ENCODE measurements at places on chromosomes 16 and 17. TPM values are rescaled to one million over a fixed set of nuclear protein-coding genes. Genes with fewer than 3 reads are reported as not detected.
A peak's percentile ranks its signal among the peaks of the same experiment; 100 is the strongest.

CTRB1 gene
- polyA plus RNA-seq = not detected

GRCh38 chr16:16120382-16121184, 102.7 kb downstream of the ABCC6 start:
- no peak overlapping the region for H3K27ac ChIP-seq
- H3K27me3 ChIP-seq = no peaks in the 10 kb centered on the region
- DNase-seq = no peak
- H3K36me3 ChIP-seq = peaks cover 90% of the 10 kb centered on the region
- H3K4me1 ChIP-seq = no peaks in the 10 kb centered on the region

GRCh38 chr17:35289222-35289621, 46.4 kb downstream of the SLFN5 start:
- H3K27ac ChIP-seq = no peak overlapping the region
- no peaks in the 10 kb centered on the region for H3K27me3 ChIP-seq
- peak; percentile 16 for DNase-seq
- peaks cover 4% of the 10 kb centered on the region for H3K4me1 ChIP-seq
- peak overlapping the region; percentile 4 for H3K4me3 ChIP-seq

DNA sequence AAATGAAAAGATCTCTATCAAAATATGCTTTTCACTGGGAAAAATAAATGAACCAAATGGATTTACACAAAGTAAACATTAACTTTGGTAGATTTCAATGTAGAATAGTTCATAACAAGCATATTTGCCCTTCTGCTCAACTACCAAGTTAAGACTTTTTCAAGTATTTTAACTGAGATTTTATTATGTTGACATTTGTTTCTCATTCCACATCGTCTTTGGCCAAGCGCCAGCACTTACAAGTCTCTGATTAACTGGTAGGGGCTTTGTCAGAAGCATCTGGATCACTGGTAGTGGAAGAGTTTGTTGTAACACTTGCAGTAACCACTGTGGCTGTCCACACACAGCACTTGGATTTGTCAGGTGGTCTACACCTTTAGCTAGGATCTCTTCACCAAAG, 22.9 kb downstream of the SLFN12L start:
- peaks cover 25% of the 10 kb centered on the region for H3K36me3 ChIP-seq
- peaks cover 8% of the 10 kb centered on the region for H3K4me1 ChIP-seq
- DNase-seq = no peak
- no peak overlapping the region for H3K27ac ChIP-seq
- no peak overlapping the region for H3K4me3 ChIP-seq

CEP95 gene
- polyA plus RNA-seq = 16.6 TPM

GRIN2C gene
- polyA plus RNA-seq = not detected

- H3K27ac ChIP-seq = no peak within 1 kb of the TSS
- no peaks in the 10 kb centered on the region for H3K36me3 ChIP-seq
- peaks cover 3% of the 10 kb centered on the region for H3K27me3 ChIP-seq
- no peak for DNase-seq
These were observed at the start of gene ERBB2 for GRCh38 chr17:39699818-39700147. Gene ERBB2 (plus strand): TSS chr17:39700064. CDS start chr17:39700239, 175 bp downstream.

TENT4B gene
- polyA plus RNA-seq = 5.0 TPM

GRCh38 chr16:84514874-84515835, 10.7 kb upstream of the MEAK7 start:
- H3K27me3 ChIP-seq = no peaks in the 10 kb centered on the region
- peaks cover 78% of the 10 kb centered on the region for H3K4me1 ChIP-seq
- peak overlapping the region; percentile 29 for H3K4me3 ChIP-seq
- H3K27ac ChIP-seq = peak overlapping the region; percentile 73

- no peaks in the 10 kb centered on the region for H3K36me3 ChIP-seq
- DNase-seq = no peak
- H3K27me3 ChIP-seq = no peaks in the 10 kb centered on the region
- no peak overlapping the region for H3K27ac ChIP-seq
- H3K4me3 ChIP-seq = no peak overlapping the region
- H3K4me1 ChIP-seq = no peaks in the 10 kb centered on the region
These were observed 61.0 kb downstream of the FOXL1 start for GRCh38 chr16:86639354-86639753.

DNA sequence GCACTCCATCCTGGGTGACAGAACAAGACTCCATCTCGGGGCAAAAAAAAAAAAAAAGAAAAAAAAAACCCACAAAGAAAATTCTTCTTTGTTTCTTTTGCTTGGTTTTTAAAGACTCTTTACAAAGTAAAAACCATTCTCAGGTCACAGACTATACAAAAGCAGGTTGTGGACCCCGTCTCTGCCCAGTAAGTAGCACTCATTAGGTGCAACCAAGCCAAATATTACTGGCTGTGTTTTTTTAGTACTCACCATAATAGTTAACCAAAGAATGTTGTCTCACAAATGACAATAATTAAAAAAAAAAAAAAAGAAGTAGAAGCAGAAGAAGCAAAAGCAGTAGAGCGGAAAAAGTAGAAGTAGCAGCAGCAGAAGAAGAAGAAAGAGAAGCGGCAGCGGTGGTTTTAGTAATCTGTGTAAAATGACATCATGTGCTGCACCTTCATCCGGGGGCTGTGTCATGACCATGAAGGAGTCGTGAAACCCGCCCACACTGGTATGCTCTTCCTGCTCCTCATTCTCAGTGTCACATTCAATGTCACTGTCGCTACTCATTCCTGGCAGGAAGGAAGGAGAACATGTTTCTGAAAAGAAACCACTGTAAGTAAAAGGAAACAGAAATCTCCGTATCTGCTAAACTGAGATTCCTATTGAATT, 105.4 kb downstream of the TRIM37 start:
- peak overlapping the region; percentile 80 for H3K27ac ChIP-seq
- DNase-seq = peak; percentile 66
- H3K4me1 ChIP-seq = peaks cover 5% of the 10 kb centered on the region
- peaks cover 7% of the 10 kb centered on the region for H3K36me3 ChIP-seq
- H3K27me3 ChIP-seq = no peaks in the 10 kb centered on the region
- peak overlapping the region; percentile 42 for H3K4me3 ChIP-seq

Measured in naive thymus-derived CD4-positive, alpha-beta T cell (primary cell).